ENCODE measurements at places on chromosomes 2 and 18. TPM values are rescaled to one million over a fixed set of nuclear protein-coding genes. Genes with fewer than 3 reads are reported as not detected.

The WDR35 gene
- total RNA-seq: 12.0 TPM

The LHCGR gene
- not detected for total RNA-seq

The PLGLB2 gene
- total RNA-seq: 0.16 TPM

The HOXD12 gene
- total RNA-seq: not detected

The TCF23 gene
- not detected for total RNA-seq

The MLPH gene
- total RNA-seq: 270 TPM

The PPM1G gene
- 152 TPM for total RNA-seq

The KANSL3 gene
- total RNA-seq: 22.2 TPM

The GTF2A1L gene
- not detected for total RNA-seq

The RASGRP3 gene
- total RNA-seq: 1.1 TPM

The CTAGE1 gene
- not detected for total RNA-seq

The SLC5A7 gene
- not detected for total RNA-seq

The REG1B gene
- not detected for total RNA-seq

The UGT1A3 gene
- 0.13 TPM for total RNA-seq

The GFPT1 gene
- total RNA-seq: 17.4 TPM

The TRIB2 gene
- total RNA-seq: 0.47 TPM

The LRRC30 gene
- total RNA-seq: not detected

The RETSAT gene
- total RNA-seq: 57.3 TPM

The THSD7B gene
- not detected for total RNA-seq

All from A549 treated with Hydrocortisone at 1 μM for 4 hours (cell line).